ENCODE measurements at places on chromosomes 6 and 20. TPM values are rescaled to one million over a fixed set of nuclear protein-coding genes. Genes with fewer than 3 reads are reported as not detected.

The LGSN gene
- total RNA-seq, result not detected

DNA sequence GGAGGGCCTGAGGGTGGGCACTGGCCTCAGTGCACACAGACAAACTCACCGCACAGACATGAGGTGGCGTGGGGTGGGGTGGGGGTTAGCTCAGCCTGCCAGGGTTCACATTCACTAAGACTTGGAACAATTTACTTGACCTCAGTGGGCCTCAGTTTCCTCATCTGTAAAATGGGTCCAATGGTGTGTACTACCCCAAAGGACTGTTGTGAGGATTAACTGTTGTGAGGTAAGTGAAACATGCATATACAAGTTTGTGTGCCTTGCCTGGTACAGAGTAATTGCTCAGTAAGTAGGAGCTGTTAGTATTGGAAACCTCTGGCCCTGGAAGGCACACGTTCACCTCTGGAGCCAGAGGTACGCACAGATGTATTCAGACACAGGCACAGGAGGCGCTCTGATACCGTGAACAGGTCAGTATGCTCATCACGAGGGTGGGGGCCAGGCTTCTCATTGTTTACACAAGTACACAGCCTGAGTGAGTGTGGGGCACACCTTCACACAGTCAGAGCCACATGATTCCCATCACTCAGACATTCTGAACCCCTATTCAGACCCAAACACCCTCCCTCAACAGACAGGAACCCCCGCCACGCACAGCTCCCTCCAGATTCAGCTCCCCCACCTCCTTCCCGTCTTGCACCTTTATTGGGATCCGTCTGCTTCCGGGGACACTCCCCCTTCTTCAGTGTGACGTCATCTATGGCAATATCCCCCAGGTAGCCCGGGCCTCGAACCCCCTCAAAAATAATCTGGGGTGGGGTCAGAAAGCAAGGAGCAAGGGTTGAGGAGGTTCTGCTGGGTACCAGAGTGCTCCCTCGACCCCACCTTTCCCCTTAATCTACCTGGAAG lies 59.9 kb downstream of the MDGA1 start:
- H3K27ac ChIP-seq, result peak overlapping the region; percentile 85
- no peaks in the 10 kb centered on the region for H3K27me3 ChIP-seq
- H3K4me1 ChIP-seq, result peaks cover 37% of the 10 kb centered on the region
- DNase-seq, result no peak

DNA sequence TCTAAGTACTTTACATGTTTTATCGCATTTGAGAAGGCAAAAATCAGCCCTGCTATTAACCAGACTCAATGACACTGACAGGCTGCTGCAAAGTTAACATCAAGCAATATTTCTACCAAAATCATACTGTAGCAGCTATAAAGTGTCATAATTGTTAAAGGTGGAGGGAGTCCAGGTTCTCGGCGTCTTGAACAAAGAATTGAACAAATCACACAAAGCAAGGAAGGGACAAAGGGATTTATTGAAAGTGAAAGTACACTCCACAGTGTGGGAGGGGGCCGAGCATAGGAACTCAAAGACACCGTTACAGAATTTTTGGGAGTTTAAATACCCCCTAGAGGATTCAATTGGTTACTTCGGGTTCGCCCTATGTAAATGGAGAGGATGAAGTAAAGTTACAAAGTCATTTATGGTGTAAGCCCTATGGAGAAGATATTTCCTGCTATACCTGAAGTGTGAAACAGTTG lies 12.9 kb upstream of the ZNF391 start:
- peak overlapping the region; percentile 40 for H3K27ac ChIP-seq
- no peaks in the 10 kb centered on the region for H3K36me3 ChIP-seq
- H3K27me3 ChIP-seq, result no peaks in the 10 kb centered on the region

DNA sequence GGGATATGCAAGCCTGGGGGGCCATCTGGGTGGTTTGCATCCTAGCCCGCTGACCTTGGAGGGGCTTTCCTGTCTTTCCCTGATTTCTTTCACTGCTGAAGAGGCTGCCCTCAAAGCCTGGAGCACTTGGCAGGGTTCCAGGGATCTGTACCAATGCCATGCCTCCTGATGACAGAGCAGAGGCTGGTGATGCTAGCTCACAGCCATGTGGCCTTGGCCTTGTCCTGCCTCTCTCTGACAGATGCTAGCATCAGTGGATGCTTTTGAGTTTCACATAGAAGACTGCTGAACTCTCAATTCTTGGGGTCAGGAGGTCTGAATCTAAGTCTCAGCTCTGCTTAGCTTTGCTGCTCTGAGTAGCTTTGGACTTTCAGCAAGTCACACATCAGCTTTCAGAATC lies 21.9 kb upstream of the RREB1 start:
- no peak overlapping the region for H3K4me3 ChIP-seq
- no peaks in the 10 kb centered on the region for H3K36me3 ChIP-seq
- H3K27ac ChIP-seq, result no peak overlapping the region
- H3K27me3 ChIP-seq, result no peaks in the 10 kb centered on the region
- H3K4me1 ChIP-seq, result no peaks in the 10 kb centered on the region

- H3K27ac ChIP-seq, result no peak overlapping the region
- H3K27me3 ChIP-seq, result peaks cover 87% of the 10 kb centered on the region
- H3K36me3 ChIP-seq, result no peaks in the 10 kb centered on the region
- no peak overlapping the region for H3K4me3 ChIP-seq
- H3K4me1 ChIP-seq, result no peaks in the 10 kb centered on the region
- DNase-seq, result no peak
These were observed 152.1 kb upstream of the RIN2 start for GRCh38 chr20:19605786-19606485.
